ENCODE measurements at places on chromosomes 3 and 15.

DNA sequence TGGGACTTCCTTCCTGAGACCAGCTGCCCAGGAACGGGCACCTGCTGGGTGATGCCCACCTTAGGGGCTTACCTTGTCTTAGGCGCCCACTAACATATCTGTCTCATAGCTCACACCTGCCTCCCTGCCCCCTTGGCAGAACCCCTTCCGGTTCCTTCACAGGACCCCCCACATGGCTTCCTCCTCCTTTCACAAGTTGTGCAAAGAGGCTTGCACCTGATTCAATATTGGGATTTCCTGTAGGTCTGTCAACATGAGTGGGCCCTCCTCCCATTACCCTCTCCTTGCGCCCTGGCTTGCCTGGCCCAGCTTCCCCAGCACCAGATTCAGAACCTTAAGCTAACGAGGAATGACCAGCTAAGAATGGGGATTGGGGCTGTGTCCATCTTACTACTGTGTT, 633 bp downstream of the THPO start:
- no peak for DNase-seq

- DNase-seq, result no peak
Measured at GRCh38 chr3:120429921-120430361, 20.9 kb downstream of the FSTL1 start.

GRCh38 chr3:30222441-30222840, 384.0 kb upstream of the TGFBR2 start:
- DNase-seq, result no peak

DNA sequence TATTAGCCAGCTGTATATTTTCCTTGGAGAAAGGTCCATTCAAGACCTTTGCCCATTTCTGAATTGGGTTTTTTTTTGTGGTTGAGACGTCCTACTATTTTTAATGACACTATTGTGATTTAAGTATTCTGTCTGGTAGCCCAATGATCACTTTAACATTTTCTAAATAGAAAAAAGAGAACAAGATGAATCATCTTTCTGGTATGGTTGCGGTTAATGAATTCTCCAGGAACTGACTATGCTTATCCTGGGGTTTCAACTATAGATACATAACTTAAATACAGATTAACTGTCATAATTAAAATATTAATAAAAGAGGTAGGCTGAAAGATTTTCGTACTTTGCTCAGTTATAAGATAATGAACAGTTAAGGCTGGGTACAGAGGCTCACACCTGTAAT, 51.9 kb downstream of the PBRM1 start:
- no peak for DNase-seq

DNA sequence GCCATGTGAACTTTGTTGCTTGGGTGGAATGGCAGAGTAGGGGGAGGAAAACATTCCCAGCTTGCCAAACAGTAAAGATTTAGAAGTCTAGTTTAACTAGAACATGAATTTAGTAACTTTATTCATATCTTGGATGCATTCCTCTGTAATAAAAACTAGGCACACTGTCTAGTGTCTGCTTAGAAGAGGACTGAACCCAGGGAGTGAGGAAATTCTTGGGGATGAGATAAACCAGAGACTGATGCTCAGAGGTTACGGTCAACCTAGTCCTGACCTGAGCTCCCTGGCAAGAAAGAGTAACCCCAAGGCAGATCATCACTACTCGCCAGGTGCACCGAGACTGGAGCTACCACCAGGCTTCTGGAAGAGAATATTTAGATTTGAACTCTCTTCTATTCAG, 58.2 kb downstream of the SNRK start:
- DNase-seq, result no peak

DNA sequence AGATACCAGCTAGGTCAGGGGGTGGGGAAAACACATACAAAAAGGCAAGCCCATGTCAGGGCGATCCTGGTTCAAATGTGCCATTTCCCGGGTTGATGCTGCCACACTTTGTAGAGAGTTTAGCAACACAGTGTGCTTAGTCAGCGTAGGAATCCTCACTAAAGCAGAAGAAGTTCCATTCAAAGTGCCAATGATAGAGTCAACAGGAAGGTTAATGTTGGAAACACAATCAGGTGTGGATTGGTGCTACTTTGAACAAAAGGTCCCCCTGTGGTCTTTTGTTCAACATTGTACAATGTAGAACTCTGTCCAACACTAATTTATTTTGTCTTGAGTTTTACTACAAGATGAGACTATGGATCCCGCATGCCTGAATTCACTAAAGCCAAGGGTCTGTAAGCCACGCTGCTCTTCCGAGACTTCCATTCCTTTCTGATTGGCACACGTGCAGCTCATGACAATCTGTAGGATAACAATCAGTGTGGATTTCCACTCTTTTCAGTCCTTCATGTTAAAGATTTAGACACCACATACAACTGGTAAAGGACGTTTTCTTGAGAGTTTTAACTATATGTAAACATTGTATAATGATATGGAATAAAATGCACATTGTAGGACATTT, 28.9 kb downstream of the TPM1 start:
- no peak for DNase-seq

GRCh38 chr3:124833710-124834332, 53.3 kb downstream of the ITGB5 start:
- DNase-seq, result no peak

- no peak for DNase-seq
Measured at GRCh38 chr3:157544501-157545130, 41.4 kb upstream of the VEPH1 start.

DNA sequence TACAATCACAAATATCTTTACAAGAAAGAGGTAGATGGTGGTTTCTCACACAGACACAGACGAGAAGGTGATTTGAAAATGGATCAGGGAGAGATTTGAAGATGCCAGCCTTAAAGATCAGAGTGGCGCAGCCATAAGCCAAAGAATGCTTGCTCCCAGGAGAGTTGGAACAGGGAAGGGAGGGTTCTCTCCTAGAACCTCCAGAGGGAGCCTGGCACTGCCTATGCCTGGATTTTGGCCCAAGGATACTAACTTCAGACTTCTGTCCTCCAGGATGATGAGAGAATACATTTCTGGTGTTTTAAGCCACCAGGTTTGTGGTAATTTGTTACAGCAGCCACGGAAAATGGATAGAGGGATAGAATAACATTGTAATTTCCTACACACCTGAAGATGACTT, 279.1 kb downstream of the FAM43A start:
- DNase-seq, result peak; percentile 8

- peak; percentile 67 for DNase-seq
Measured at GRCh38 chr3:8492744-8493511, 8.7 kb upstream of the LMCD1 start.

DNA sequence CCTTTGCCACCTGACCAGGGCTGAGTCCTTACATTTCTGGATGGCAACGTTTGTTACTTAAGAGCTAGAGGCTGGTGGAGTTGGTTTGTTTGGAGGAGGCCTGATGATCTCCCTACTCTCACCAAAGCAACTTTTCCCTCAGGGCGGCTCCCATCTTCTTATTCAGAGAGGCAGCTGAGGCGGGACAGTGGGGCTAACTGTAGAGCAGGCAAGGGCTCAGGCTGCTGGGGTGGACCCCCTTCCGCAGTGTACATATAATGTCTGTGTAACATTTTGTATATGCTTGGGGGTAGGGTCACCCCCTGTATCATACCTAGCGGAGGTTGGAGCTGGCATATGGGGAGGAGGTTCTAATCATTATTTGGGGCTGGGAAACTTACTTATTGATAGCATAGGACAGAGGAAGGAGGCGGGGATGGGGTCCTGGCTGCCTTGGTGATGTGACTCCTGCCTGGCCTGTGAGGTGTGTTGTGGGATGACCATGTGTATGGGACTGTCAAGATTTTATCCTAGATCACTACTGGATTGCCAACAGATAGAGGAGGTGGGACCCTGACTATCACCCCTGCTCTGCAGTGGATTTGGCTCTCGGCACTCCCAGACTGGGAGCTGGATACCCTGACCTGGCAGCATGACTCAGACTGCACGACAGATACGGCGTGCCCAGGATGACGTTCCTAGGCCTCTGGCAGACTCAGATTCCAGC, 52.5 kb upstream of the UBE2Q2 start:
- DNase-seq, result no peak

- DNase-seq, result no peak
Measured at GRCh38 chr15:98896002-98896721, 111.4 kb downstream of the PGPEP1L start.
